ENCODE measurements at places on chromosomes 2 and 18.
A peak's percentile ranks its signal among the peaks of the same experiment; 100 is the strongest.

DNA sequence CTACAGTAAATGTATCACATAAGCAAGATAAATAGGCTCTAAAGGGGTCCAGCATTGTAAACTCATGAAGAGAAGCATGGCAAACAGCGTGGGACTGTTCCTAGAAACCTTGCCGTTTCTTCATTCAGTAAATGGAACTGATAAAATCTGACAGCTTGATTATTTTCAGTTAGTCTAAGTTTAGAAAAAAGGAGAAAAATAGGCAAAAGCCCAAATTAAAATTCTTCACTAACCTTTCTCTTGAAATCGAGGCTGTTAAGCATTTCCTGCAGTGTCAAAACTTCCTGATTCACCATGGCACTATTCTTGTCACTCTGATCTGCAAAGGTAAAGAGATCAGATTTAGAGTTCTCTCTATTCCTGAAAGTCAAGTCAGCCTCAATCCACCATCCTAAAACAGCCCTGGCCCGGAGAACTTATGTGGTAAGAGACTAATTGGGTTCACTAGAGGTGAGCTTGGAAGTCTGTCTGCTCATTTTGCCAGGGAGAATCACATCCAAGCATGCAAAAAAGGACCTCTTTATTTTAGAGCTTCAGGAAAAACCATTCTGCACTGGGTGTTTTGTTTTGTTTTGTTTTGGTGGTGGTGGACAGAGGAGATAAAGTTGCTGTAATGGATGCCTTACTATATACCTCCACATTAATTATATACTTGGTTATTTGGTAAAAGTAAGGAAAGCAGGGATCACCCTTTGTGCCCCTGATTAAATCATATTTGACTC, 52.4 kb upstream of the STAT1 start:
- no peak for DNase-seq

- DNase-seq, result no peak
Observed at GRCh38 chr18:46748466-46748865, 8.4 kb downstream of the ST8SIA5 start.

DNA sequence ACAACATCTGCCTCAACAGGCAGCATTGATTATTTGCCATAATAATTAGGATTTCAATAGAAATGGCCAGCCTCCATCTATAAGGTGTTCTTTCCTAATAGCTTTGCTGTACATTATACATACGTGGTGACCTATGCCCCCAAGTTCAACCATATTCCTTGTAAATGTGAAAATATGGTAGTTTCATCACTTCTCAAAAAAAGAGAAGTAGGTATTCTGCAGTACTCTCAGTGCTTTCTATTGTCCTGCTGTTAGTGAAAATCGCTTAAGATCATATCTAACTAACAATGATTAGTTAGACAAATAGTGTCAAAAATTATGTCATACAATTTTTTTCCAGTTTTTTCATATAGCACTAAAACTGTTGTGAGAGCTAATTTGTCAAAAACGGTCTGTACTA, 79.6 kb downstream of the SLC4A10 start:
- no peak for DNase-seq

- no peak for DNase-seq
Observed at GRCh38 chr2:23387221-23387550, 2.2 kb downstream of the KLHL29 start.

DNA sequence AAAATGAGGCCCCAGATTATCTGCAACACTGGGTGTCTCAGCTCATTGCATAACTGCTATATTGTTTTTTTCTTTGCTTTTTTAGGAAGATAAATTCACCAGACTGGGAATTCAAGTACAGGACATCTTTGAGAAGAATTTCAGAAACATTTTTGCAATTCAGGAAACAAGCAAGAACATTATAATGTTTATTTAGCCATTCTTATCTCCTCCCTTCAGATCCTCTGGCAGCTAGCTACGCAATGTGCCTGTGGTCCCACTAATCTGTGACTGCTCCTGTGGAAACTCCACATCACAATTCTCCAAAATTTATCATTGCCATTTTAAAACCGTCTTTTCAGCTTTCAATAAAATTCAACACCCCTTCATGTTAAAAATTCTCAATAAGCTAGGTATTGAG, 126.8 kb downstream of the SP100 start:
- no peak for DNase-seq

GRCh38 chr2:113240915-113241911, 37.5 kb downstream of the PAX8 start:
- peak; percentile 95 for DNase-seq

DNA sequence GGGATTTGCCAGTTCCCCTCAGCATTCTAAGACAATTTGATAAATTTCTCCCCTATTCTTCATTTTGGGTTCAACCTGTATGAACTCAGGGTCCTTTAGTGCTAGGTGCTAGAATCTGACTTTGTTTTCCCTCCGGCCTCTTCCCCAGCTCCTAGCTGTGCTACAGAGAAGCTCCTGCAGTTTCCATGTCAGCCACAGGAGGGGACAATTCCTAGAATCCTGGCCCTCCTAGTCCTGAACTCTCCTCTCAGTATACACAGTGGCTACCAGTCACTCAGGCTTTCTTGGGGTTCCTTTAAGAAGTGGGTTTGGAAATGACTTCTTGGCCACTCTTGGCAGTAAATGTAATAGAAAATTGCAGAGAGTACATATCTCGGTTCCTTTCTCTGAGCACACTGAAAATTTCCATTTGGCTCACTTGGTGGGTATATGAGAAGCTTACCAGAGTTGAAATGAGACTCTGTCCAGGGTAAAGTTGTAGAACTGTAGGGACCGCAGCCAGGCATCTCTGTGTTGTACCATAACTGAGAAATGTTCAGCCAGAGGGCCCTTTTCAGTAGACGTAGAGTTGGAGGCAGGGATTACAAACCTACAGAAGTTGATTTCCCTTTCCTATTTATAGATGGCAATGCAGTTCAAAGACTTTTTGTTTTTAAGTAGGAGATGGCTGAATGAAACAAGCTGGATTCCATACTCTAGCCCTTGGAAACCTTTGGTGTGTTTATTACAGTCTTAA, 5.0 kb upstream of the CHST10 start:
- DNase-seq, result no peak

All from AG04449 (cell line).